ENCODE measurements at places on chromosomes 12 and 14.

DNA sequence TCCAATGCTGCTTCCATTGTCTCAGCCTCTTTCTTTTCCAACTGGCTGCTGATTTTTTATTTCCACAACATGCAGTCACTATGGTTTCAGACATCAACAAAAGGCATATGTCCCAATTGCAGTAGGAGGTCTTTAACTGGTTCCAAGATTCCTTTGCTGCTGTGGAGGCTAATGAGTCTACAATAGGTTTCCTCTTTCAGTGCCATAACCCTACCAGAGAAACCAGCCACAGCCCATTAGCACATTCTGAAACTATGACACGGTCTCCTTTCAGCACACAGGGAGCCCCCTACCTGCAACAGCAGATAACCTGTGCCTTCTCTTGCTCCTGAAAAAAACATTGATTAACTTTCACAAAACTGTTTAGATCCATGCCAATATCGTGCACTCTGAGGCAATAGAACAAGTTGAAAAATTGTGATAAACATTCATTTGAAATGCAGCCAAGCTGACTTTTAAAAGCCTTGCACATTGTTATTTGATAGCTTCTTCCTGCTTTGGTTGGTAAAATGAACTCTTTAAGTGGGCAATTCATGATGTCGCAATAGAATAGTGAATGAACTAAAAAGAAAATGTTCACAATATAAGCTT, 32.4 kb downstream of the PLEKHG7 start:
- DNase-seq: no peak

DNA sequence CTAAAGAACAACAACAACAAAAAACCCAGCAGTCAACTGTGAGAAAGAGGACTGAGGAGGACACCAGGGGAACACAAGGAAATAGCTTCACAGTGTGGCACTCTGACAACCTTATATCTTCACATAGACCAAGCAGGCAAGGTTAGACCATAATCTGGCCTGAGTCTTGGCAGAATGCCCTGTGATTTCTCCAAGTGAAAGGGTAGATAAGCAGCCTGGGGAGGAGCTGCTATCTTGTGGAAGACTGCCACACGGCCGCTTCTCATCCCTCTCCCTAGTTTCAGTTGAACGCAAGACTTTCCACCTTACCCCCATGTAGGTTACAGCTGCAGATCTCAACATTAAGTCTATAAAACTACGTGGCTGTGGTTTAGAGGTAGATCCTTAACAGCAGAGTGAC, 3.7 kb downstream of the SLC25A21 start:
- DNase-seq: no peak

DNA sequence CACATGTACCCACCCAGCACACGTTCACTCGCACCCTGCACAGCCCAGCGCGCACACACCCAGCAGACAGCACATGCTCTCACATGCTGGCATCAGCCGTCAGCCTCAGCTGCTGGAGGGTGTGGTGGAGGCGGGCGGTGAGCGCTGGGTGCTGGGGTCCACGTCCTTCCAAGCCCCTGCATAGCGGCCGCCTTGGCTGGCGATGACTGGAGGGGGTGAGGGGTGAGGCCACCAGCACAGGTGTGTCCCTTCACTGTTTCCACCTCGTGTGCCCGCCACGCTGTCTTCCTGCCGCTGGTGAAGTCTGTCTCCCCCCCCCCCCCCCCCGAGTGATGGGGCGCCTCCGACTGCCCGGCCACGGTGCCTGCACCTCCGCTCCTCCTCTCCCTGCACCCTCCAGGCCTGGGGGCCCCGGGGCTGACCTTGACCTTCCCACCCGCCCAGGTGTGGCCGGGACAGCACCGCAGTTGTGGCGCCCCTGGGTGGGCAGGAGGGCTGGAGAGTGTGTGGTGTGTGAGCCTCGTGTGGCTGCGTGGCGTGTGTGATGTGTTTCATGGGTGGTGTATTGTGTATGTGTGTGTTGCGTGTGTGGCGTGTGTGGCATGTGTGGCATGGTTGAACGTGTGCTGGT, 37.4 kb downstream of the NOC4L start:
- no peak for DNase-seq

- DNase-seq: no peak
Measured at GRCh38 chr14:94921882-94922585, 152.1 kb upstream of the GSC start.

- no peak for DNase-seq
Measured at GRCh38 chr14:29773990-29774389, 153.7 kb downstream of the PRKD1 start.

DNA sequence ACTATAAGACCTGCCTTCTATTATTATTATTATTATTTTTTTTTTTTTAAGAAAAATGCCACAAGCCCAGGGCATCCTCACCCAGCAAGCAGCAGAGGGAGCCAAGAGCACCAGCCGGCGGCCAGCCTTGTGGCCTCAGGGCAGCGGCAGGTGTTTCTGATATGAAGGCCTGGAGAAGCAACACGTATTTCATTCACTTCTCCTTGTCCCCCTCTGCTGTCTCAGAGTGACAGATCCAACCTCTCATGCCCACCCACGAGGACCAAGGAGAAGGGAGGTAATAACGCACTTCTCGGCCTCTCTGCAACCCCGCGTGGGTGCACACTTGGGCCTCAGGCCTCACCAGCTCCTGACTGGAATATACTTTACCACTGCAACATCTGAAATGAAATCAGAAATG, 25.4 kb downstream of the CDC42BPB start:
- no peak for DNase-seq

GRCh38 chr14:99038431-99038820, 233.6 kb downstream of the BCL11B start:
- no peak for DNase-seq

All from HS-27A (cell line).